ENCODE measurements at places on chromosomes 4 and X.

DNA sequence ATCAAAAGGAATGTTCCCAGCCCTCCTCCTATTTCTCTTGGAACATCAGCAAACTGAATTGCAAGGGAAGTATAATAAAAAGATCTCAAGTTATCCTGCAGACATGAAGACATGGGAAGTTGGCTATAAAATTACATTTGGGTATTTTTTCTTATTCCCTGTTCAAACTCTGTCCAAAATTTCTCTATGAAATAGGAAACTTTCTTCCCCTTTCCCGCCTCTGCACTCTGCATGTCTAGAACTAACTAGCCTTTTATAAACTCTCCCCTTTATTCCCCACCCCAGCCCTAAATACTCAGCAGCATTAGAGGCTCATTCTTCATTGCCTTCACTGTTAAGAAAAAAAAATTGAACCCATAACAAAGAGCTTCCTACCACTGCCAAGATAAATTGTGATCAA, 126.7 kb upstream of the EDNRA start:
- DNase-seq = no peak

- no peak for DNase-seq
These were observed 736.9 kb upstream of the MAGEB2 start for GRCh38 chrX:29478336-29479069.

DNA sequence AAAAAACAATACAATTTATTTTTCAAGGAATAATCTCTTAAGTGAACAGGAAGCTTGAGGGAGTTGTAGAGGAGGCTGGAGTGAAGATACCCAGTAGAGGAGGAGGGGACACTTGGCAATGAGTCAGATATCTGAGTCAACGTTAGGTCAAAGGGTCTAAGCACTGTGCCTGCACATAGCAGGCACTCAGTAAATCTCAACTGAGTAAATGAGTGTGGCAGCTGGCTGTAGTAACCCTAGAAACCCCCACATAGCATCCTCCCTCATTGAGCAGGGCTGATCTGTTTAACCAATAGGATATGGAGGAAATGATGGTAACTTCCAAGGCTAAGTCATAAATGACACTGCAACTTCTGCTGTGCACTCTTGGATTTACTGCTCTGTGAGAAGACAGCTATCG, 186.0 kb upstream of the FAM241A start:
- DNase-seq = no peak

DNA sequence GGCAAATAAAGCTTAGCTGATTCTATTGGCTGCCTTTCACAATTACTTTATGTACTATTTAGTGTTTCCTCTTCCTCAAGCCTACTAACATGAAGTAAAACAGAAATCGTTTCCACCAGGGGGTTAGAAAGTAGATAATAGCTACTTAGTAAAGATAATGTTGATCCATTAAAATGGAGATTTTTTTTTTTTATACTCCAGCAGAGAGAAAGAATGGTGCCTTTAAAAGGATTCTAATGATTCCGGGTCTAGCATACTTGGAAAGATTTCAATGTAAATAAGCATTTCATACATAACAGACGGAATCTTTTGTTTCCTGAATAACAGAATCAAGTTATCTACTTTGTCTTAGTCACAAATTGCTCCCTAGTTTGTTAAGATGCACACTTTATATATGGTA, 37.1 kb downstream of the GK start:
- no peak for DNase-seq

GRCh38 chr4:107548211-107548905, 171.7 kb downstream of the PAPSS1 start:
- no peak for DNase-seq
